Liver (tissue), 10 donors: ENCODE measurements at places on chromosomes 7 and 10.

DNA sequence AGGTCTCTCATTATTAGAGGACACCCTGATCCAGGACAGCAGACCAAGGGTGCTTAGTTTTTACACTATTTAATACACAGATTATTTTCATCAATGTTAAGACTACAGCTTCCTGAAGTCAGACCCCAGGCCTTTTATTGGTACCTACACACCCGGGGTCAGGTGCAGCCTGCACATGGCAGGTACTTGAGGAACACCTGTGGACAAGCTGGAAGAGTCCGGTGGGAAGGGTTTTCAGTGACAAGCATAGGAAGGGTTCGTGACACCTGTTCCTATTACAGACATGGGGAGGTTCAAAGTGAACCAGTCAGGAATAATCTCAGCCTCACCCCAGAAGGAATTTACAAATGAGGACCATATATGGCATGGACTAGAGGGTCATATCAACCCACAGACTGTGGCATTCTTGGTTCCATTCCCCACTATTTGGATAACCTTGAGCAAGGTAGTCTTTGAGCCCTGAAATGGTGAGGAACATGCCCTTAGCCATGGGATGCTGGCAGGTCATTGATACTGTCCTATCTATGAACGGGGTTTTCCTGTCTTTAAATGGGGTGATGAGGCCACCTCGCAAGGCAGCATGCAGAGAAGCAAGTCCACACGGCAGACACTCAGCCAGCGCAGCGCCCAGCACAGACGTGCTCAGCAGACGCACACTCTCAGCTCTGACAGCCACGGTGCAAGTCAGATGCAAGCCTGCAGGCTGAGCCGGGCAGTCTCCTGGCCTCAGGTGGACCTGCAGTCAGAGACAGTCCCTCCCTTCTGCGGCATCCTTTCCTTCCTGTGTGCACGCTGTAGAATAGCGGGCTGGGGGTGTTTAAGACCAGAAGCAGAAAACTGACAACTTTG is 624.9 kb downstream of the PTPRN2 start:
- no peak for DNase-seq

- no peak for DNase-seq
Observed at GRCh38 chr10:72085166-72085565, 3.2 kb downstream of the SPOCK2 start.

DNA sequence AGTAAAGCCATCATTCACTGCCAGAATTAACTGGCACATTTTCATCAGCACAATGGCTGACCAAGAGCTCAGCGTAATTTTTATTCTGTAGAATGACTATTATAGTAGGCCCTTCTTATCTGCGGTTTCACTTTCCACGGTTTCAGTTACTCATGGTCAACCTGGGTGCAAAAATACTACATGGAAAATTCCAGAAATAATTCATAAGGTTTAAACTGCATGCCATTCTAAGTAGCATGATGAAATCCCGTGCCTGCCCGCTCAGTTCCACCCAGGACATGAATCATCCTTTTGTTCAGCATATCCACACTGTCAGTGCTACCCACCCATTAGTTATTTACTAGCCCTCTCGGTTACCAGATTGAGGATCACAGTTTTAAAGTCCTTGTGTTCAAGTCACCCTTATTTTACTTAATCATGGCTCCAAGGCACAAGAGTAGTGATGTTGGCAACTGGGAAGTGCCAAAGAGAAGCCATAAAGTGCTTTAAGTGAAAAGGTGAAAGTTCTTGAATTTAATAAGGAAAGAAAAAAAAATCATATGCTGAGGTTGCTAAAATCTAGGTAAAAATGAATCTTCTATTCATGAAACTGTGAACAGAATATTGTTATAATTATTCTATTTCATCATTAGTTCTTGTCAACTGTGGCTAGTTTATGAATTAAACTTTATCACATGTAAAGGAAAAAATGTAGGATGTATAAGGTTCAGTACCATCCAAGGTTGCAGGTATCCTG is 204.9 kb downstream of the DOCK4 start:
- DNase-seq: no peak

DNA sequence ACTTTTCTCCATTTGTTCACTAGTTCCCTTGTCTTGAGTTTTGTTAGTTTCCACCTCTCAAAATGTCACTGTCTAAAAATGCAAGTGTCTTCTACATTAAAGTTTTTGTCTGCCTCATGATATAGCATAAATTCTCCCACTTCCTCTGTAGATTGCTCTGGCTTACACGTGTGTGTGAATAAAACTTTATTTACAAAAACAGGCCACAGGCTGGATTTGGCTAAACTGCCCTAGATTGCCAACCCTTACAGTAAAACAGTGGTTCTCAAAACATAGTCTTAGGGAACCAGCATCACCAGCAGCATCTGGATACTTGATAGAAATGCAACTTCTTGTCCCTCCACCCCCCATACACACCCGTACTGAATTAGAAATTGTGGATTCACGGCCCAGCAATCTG is 207.8 kb downstream of the VTI1A start:
- DNase-seq: no peak

DNA sequence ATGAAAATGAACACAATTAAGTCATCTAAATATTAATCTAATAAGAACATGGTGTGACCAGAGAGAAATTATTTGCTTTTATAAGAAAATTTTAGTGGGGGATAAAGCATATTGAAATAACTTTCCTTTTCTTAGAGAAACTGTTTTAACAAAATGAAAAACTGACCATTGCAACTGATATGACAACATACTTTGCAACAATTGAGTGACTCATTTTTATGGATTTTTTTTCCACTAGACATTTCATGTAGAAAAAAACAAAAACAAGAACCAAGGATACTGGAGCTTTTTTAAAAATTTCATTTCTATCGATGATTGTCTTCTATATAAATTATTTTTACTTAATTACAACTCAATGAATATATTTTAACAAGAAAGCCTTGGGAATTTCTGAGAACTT is 90.0 kb downstream of the C1GALT1 start:
- DNase-seq: no peak

DNA sequence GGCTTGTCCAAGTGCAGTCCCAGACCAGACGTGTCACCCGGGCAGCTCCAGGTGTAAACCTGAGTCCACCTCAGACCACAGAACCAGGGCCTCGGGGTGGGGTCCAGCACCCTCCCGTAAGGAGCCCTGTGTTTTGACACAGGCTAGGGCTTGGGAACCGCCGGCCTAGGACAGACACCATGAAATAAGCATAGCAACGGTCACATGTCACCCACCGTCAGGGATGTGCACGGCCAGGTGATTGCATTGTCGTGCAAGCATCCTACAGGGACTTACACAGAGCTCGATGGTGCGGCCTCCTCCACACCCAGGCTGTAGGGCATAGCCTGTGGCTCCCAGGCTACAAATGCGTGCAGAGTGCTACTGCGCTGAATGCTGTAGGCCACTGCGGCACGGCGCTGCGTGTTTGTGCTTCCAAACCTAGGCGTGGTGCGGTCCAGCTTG is 10.6 kb downstream of the ZFAND2A start:
- no peak for DNase-seq

DNA sequence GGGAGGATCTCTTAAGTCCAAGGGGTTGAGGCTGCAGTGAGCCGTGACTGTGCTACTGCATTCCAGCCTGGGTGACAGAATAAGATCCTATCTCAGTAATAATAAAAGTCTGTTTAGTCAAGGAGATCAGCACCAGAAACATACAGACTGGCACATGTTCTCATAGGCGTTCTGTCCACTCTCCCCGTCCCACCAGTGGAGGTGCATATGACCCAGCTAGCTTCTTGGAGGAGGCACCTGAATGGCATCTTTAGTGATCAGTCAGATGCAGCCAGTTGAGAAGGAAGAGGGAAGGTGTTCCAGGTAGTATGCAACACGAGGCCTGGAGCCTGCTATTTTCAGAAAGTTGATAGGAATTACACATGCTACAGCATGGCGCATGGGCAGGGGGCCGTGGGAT is 45.3 kb upstream of the SVIL start:
- no peak for DNase-seq

- no peak for DNase-seq
Observed at GRCh38 chr7:148712678-148713329, 14.1 kb downstream of the CUL1 start.

DNA sequence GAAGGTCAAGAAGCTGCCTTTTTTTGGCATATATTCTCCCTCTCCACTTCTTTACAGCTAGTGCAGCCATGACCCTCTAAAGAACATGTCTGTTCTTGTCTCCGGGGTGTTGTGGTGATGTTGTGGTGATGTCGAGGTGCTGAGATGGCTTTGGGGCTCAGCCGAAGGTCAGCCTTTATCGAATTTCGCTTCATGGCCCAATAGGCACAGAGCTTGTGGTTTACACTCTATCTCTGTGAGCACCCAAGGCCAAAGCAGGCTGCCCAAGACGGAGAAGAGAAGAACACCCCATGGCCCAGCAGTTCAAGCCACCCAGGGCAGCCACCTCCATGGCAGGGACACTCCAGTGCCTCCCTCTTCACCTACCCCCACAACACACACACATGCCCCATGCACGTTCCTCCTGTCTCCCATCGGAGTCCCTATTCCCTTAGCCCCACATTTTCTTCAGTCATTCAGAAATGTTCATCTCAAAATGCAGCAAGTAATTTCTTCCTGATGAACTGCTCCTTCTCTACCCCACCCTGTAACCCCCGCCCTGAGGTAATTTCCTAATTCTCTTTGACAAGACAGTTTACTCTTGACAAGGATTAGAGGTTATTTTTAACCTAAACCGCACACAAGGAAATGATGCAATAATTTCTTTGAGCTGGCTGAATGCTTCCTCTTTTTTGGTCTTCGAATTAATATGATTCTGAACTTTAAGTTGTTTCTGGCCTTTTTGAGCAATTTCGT is 18.6 kb upstream of the ADRB1 start:
- DNase-seq: no peak

GRCh38 chr10:43979551-43979950 is 330.9 kb upstream of the ZNF32 start:
- DNase-seq: no peak

- no peak for DNase-seq
Observed at GRCh38 chr10:61452151-61452651, 980 bp downstream of the TMEM26 start.

GRCh38 chr7:101783381-101784181 is 33.8 kb upstream of the CUX1 start:
- no peak for DNase-seq

GRCh38 chr10:57964351-57964750 is 303.3 kb downstream of the IPMK start:
- DNase-seq: no peak

DNA sequence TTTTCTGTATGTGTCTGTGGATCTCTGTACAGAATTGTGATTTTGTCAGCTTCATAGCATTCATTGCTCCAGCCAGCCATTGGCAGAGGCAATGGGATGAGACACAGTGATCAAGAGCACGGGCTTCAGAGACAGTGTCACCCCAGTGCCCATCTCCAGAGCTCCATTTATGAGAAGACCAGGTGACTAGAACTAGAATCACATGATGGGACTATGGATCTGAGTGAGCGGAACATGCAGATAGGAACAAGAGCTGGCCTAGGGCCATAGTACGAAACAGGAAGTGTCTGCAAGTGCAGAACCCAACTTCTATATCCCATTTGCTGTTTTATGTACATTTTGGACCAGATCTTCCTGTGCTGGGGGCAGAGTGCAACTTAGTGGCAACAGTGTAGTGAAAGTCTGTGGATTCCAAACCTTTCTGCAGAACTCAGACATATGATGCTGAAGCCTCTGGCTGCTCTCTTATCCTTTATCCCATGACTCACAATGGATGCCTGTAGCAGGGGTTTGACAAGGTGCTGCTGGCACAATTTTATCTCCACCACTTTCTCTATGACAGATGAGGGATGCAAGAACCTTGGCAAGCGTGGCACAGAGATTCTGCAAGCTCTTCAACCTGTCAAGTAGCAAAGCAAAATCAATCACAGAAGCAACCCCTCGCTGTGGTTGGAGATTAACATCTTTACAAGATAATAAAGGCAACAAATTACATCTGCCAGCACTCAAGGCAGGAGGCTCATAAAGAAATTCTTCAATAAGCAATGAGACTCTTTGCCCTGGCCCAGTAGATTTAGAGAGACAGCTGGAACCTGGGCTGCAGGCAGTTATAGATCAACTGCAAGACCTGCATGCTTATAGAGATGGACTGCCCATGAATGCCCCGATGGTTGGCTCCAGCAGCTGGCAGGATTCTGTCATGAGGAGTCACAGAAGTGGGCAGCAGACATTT is 681.3 kb downstream of the TNS3 start:
- no peak for DNase-seq

DNA sequence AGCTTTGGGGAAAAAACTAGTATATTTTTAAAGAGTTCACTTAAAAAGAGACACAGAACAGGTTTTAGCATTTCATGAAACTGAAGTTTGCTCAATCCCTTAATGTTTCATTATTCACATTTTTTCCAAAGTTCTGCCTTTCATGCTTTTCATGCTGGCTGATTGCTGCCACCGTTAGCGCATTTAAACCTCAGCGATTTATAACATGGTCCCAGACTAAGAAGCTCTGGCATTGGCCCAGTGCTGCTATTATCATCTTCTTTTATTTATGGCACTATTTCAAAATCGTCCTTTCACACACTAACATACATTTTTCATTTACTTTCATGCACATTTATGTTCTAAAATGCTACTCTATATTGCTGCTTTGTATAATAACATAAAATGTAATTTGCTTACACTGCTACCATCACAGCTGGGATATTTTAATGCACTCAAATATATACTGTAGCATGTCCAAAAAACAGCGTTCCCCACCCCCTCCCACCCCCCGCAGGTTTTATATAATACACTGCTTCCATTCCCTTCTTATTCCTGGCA is 141.9 kb downstream of the MPP7 start:
- DNase-seq: no peak

DNA sequence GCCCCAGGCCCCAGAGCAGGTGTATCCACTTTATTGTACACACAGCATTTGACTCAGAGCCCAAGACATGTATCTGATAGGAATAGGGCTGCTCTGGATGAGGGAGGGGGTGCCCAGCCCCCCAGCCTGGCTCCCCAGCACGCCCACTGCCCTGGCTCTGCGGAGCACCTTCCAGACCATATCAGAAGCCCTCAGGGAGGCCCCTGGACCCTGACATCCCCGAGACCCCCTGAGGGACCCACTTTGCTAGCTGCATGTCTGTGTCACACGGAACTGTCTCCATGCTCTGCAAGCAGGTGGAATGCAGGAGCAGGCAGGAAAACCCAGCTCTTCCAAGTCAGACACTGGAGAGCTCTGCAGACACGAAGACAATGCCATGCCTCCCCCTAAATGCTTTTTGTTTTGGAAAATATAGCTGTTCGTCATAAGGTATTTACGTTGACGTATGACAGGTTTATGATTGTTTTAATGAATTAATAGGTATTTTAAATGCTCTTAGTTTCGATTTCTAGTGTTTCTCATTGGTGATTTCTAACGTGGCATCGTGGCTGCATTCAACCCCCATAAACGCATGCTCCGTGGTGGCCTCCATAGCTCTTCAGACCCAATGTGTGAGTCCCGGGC is 92.8 kb upstream of the INSIG1 start:
- no peak for DNase-seq
